ENCODE measurements at places on chromosomes 7 and 10.
A peak's percentile ranks its signal among the peaks of the same experiment; 100 is the strongest.

DNA sequence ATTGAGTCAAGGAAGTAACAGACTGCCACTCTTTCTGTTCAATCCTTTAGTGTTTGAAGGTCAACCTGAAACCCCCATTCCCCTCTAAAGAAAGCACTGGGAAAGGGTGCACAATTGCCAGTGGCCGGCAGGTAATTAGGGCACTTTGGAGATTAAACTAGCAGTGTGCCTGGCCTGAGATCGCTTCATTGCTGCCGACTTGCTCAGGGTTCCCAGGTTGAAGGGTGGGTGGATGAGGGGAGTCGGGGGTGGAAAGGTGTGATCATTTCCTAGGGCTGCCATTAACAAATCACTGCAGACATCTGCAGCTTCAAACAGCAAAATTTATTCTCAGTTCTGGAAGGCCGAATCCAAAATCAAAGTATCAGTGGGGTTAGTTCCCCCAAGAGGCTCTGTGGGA, 16.3 kb upstream of the BTBD16 start:
- DNase-seq, result no peak

GRCh38 chr10:119509909-119510451, 32.5 kb downstream of the RGS10 start:
- DNase-seq, result no peak

DNA sequence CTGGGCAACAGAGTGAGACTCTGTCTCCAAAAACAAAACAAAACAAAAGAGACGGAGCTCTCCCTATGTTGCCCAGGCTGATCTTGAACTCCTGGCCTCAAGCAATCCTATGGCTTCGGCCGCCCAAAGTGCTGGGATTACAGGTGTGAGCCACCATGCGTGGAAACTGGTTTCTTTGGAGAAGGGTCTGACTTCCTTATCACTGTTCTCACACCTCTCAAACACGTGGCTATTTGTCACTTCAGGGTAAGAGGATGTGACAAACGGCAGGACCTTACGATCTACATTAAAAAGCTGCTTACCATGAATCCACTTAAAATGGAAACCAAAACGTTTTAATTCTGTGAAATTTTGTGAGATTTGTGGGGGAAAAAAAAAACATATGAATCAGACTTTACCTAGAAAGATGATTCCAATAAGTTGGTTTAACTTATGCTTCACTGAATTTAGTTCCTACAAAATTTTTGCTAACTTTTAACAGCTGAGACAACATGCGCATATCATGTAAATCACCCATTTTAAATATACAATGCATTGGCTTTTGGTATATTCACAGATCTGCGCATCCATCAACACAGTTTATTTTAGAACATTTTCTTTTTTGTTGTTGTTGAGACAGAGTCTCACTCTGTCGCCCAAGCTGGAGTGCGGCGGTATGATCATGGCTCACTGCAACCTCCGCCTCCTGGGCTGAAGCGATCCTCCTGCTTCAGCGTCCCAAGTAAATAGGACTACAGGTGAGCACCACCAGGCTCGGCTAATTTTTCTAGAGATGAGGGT, 18.7 kb upstream of the FOXK1 start:
- DNase-seq, result no peak

GRCh38 chr10:113616244-113617074, 47.4 kb downstream of the NRAP start:
- DNase-seq, result no peak

- no peak for DNase-seq
These were observed 103.4 kb upstream of the ELMO1 start for GRCh38 chr7:37552030-37552429.

GRCh38 chr7:32108651-32109050, 38.4 kb upstream of the PDE1C start:
- DNase-seq, result no peak

GRCh38 chr7:27636326-27637006, 26.2 kb downstream of the HIBADH start:
- no peak for DNase-seq

DNA sequence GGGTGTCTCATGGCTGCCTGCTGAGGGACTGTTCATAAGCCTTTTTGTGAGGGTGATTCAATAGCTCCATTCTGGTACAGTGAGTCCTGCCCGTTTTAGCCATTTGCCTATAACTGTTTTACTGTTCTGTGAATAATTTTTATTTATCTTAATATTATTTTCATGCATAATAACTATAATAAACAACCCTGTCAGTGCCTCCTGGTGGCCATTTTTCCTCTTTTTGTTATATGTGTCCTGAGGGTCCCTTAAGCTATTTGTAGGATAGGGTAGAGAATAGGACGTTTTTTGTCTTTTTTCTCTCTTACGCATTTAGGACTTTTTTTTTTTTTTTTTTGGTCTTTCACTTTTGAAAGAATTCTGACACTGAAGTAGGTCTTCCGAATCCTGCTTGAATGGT, 2.9 kb downstream of the C1QL3 start:
- DNase-seq, result no peak

DNA sequence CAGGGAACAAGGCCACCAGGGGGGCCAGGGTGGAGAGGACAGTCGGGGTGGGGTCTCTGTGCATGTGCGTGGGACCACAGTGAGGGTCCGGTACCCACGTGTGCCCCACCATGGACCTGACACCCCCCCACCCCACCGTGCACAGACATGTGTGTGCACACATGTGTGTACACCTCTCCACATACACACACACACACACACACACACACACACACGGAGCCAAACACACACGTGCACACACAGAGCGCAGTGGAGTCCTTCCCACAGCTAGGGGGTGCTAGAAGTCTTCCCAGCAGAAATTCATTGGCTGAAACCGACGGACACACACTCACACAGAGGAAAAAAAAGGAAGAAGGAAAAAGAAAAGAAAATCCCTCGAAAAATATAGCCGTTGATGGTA, 42.8 kb upstream of the GNA12 start:
- peak; percentile 70 for DNase-seq

DNA sequence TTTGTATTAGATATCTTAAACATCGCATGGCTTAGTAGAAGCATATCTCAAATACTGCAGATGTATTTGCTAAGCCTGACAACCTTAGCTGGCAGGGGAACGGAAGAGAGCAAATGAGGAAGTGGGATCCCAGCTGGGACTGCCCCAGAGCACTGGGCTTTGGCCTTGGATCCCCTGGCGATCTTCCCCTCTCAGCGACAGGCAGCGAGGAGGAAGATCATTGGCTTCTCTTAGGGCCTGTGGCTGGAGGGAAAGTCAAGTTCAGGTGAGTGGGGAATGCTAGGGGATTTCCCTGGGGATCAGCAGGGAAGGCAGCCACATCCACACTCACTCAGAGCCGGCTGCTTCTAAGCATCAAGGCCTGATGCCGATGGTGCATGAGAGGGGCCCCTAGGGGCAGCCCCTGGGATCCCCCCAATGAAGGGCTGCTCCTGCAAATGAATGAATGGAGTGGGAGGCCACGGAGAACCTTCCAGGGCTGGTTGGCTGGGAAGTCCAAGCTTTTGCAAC, 42.0 kb downstream of the LYZL2 start:
- DNase-seq, result no peak

GRCh38 chr10:36126076-36126475, 484.0 kb upstream of the FZD8 start:
- DNase-seq, result no peak
